ENCODE measurements at places on chromosomes 6 and 20.

DNA sequence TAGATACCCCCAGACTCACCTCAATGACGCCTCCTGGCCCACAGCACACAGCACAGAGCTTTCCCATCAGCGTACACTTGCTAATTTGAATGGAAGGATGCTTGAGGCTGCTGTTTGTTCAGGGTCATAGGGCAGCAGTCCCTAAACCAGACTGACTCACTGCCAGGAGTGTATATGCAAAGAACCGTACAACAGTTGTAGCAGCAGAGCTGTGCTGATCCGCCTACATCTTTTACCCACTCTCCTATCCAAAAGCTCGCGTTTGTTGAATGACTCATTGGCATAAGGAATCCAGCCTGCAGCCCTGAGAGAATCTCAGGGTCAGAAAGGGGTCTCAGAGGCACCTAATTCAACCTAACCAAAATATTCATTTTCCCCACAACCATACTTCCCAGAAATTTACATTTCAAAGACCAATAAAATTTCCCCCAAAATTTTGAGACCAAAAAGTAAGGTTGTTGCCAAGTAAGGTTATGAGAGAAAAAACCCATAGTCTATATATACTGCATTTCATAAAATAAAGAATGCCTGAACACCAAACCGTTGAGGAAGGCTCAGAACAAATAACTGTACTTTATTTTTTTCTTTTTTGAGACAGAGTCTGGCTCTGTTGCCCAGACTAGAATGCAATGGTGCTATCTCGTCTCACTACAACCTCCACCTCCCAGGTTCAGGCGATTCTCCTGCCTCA lies 35.3 kb upstream of the CCND3 start:
- DNase-seq, result no peak

DNA sequence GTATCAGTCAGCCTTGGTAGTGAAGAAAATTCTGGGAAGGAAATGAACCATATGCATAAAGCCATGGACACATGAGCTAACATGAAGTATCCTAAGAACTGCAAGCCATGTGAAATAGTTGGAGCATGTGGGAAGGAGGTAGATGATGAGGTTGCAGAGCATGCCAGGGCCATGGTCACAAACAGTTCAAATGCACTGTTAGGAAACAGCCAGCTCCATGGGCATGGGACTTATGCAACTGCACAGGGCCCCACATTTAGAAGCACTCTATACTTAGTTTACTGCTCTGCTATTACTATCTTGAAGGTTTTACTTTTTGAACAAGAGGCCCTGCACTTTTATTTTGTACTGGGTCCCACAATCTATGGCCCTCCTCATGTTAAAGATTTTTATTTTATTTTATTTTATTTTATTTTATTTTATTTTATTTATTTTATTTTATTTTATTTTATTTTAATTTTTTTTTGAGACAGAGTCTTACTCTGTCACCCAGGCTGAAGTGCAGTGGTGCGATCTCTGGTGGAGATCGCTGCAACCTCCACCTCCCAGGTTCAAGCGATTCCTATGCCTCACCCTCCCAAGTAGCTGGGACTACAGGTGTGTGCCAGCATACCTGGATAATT lies 169.1 kb downstream of the IBTK start:
- no peak for DNase-seq

DNA sequence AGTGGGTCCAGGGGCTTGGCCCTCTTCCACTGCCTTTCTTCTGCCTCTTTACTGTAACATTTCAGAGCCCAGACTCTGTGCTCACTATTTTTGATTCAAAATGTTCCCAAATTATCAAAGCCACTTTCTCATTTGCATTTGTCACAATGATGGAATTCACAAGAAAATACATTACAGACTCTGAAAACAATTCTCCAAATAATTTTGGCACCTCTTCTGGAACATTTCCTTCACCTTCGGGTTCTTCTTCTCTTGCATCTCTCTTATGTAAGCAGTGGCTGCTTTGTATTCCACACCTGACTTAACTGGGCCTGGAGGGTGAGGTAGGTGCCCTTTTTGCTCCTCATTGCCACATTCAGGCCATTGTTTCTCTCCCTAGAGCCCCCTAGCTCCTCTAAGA lies 30.0 kb downstream of the ZNF184 start:
- no peak for DNase-seq

- no peak for DNase-seq
Measured at GRCh38 chr6:145948328-145948727, 15.8 kb downstream of the SHPRH start.

GRCh38 chr6:18425218-18425617 lies 38.1 kb downstream of the RNF144B start:
- DNase-seq, result no peak

GRCh38 chr6:143505537-143505936 lies 6.0 kb downstream of the FUCA2 start:
- no peak for DNase-seq

GRCh38 chr6:33696548-33697518 lies 14.7 kb downstream of the UQCC2 start:
- no peak for DNase-seq

DNA sequence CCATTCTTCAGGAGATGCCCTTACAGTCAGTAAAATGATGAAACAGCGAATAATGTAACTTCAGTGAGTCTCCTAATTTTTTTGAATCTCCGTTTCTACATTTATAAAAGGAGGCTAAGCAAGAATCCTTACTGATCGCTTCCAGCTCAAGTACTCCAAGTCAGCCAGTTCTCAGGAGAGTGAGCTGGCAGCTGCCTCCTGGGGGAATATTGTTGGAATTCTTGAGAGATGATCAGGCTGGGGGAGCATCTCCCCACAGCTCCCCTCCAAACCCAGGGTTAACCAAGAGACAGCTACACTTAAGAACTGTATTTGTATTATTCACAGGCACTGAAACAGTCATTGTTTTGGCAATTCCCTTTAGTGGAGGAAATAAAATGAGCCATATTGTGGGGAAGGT lies 89.1 kb upstream of the PCSK2 start:
- no peak for DNase-seq

DNA sequence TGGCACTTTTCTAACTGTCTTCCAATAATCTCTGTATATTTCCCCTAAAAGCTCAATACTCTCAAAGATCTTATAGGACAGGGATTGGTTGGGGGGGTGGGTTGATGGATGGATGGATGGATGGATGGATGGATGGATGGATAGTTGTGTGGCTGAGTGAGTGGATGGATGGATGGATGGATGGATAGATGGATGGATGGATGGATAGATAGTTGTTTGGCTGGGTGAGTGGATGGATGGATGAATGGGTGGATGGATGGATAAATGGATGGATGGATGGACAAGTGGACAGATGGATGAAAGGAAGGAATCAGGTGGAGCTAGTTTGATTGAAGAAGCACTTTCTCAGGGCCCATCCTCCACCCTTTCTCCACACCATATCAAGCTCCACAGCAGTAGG lies 388.8 kb downstream of the CDC5L start:
- no peak for DNase-seq

DNA sequence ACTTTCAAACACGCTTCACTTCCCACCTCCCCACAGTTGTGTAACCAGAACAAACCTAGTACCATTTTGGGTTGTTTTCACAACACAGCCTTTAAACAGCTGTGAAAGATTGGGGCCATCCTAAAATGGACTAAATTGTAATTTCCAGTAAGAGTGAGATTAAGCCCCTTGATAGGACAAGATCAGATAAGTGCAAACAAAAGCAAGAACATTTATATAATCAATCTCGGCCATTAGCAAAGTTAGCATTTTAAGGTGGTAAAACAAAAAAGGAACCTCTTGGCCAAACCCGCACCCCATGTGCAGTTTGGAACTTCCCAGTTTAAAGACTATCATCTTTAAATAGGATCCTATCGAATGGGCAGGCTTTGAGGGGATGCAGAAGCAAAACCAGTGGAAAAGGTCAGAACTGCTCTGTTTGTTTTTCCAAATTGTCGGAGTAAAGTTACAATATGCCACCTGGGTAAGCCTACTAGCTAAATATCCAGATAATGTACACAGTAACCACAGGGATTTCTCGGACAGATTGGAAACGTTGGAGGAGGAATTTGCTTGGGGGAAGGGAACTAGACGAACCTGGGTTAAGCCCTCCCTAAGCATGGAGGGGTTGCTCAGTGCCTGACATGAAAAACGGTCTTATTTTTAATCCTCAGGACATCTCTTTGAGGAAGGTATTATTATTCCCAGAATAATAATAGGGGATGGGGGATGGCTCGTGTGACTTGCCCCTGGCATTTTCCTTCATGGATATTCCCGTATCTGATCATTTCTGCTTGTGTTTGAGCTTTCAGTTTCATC lies 159.8 kb upstream of the SALL4 start:
- no peak for DNase-seq

GRCh38 chr6:115932481-115932880 lies 128.2 kb downstream of the FRK start:
- DNase-seq, result no peak

DNA sequence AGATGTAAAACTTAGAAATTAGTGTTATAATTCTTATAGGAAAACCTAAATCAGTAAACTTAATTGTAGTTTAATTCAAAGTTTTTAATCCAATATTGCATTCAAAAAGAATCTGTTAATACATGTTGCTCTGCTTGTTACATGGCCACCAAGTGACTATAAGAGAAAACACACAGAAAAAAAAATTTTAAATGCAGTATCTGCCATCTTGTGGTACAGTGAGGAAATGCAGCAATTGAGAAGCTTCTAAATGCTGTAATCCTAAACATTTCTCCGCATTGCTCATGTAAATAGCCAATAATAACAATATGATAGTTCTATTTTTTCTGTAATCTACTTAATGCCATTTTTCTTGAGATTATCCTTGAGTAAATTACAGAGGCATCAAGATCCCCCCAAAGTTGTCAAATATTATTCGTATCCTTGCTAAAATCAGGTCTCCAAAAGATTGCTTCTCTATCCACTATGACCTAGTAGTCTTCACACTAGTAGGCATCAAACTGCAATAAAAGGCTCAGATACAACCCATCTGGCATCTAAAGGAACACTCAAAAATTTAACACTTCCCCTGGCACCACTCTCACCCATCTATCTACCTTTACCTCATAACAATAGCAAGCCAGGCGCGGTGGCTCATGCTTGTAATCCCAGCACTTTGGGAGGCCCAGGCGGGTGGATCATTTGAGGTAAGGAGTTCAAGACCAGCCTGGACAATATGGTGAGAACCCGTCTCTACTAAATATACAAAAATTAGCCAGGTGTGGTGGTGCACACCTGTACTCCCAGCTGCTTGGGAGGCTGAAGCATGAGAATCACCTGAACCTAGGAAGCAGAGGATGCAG lies 34.6 kb downstream of the HDAC2 start:
- no peak for DNase-seq

- DNase-seq, result no peak
Measured at GRCh38 chr6:69293471-69293870, 503.3 kb downstream of the LMBRD1 start.

DNA sequence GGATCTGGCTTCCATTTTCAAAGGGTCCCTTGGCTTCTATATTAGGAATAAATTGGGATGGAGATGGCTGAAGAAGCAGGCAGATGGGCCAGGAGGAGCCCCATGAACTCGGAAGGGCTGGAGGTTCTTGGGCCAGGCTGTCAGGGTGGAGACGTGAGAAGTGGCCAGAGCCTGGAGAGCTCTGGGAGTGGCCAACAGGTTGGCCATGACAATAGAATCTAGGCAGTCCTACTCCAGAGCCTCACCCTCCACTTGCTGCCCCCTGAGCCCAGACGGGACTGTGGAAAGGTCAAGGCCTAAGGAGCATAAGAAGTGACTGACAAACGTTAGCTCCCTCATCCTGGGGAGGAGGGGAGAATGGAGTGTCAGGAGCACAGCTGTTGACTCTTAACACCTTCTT lies 62.1 kb downstream of the STK35 start:
- no peak for DNase-seq

- no peak for DNase-seq
Measured at GRCh38 chr6:36115412-36115811, 14.9 kb upstream of the MAPK13 start.

- no peak for DNase-seq
Measured at GRCh38 chr20:51562332-51563173, 20.0 kb upstream of the NFATC2 start.

DNA sequence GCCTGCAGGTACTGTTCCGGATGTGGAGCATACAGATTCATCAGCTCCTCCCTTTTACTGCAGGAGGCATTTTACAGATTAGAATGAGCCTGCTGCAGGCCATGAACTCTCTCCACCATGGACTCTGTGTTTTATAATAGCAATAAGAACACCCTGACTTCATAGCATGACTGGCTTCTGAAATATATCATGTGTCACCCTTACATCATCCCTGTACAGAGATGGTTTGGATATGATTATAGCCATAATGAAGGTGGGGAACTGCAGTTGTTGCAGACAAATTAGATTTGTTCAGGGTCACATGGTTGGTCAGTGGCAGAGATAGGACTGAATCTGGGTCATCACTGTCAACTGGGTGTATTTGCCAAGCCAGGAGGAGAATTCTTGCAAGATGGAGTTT lies 100.7 kb downstream of the FOXO3 start:
- DNase-seq, result no peak

DNA sequence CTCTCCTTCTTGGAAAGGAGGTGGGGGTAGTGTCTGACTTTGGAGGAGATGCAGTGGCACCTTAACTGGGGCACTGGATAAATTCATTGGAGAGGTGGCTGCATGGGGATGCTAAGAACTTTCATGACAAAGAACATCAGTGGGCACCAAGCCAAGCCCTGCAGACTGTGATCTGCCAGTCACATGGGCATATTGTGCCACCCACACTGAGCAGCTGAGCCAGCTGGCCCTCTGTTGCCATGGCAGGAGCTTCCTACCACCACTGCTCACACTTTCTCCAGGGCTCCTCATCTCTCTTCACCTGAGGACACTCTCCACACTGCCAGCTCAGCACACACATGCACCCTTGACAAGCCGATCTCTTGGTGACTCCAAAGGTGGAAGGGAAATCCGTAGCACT lies 715.6 kb downstream of the QKI start:
- no peak for DNase-seq

DNA sequence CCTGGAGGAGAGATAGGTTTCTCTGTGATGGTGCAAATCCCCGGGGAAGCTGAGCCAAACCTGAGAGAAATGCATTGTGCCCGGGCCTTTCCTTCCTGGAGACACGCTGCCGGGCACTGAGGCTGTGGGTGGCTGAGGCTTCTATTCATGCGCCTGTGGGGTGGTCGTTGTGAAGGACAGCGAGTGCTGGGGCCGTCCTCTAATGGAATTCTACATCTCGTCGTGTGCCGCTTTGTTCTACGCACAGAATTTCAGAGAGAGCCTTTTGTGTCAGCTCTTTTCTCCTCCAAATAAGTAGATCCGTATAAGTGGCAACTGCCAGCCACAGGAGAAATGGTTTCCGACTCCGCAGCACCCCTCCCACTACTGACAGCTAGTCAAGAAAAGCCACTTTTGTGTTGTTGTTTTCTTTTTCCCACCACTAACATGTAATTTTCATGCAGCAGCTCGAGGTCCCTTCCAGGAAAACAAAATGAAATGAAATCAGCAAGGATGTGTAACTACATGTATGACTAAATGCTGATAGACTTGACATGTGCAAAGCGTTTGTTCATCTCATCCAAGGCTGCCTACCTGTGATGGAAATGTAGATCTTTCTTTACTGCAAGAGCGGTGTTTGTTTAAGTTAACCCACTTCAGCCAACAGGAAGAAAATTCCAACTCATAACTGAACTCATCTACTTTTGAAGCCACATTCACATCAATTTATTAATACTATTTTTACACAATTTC lies 26.4 kb upstream of the PXDC1 start:
- DNase-seq, result no peak

Measured in bone marrow (tissue), 2 donors.